Activated CD4-positive, alpha-beta T cell treated with anti-CD3 and anti-CD28 coated beads, Interleukin-10, Interleukin-2, amounts not matched to agents 100 ng/mL and 50 ng/mL, durations not matched to agents 16 hours and 8 hours (primary cell): ENCODE measurements at places on chromosomes 7 and 10.
A peak's percentile ranks its signal among the peaks of the same experiment; 100 is the strongest.

- DNase-seq, result peak; percentile 28
Measured at GRCh38 chr7:24756545-24757352, 515 bp downstream of the GSDME start.

GRCh38 chr7:99146979-99147378, 3.1 kb upstream of the SMURF1 start:
- DNase-seq, result no peak

DNA sequence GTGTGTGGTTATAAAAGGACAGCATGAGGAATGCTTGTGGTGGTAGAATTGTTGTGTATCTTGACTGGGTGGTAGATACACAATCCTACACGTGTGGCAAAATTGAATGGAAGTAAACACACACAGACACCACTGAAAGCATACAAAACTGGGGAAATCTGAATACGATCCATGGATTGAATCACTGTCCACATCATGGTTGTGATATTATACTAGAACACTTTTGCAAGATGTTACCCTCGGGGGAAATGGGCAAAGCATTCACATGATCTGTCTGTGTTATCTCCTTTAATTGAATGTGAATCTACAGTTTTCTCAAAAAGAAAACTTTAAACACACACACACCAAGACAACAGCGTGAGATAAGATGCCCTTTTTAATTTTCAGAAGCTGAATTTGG, 165.2 kb upstream of the CELF2 start:
- no peak for DNase-seq

- DNase-seq, result no peak
Measured at GRCh38 chr7:26993816-26994810, 101.7 kb downstream of the HOXA1 start.

GRCh38 chr7:8018961-8019360, 50.4 kb downstream of the GLCCI1 start:
- DNase-seq, result no peak

DNA sequence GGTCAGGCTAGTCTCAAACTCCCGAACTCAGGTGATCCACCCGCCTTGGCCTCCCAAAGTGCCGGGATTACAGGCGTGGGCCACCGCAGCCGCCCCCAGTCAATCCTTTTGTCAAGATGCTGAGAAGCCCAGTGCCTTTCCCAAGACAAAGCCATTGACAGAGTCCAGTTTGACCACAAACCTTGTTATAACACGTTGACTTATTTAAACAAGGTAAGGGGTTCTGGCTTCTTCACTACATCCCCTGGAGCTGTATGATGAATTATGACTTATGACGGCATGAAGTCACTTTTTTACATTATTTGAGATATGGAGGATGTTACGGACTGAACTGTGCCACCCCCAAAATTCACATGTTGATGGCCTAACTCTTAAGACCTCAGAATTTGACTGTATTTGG, 5.8 kb upstream of the SEC61G start:
- no peak for DNase-seq

DNA sequence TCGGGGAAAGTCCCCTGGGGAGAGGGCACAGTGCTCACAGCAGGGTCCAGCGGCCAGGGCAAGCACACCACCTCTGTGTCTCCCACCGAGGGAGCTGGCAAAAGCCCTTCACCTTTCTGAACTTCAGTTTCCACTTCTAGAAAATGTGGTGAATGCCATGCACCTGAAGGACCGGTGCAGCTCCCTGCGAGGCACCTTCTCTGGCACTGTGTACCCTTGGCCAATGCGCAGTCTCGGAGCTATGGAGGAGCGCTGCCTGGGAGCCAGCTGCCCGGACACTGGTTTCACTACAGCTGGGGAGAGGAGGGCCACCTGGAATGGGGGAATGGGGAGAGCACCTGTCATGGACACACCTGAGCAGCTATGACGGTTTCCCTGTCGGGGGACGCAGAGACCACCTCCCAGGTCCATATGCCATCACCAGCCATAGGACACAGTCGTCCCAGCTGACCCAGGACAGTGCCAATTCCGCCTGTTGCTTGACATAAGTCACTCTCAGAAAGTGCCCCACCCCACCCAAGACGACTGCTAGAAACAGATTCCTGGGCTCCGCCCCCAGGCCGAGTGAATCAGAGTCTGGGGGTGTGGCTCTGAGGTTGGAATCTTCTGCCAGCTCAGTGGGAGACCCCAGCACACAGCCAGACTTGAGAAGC, 16.8 kb downstream of the RASGEF1A start:
- no peak for DNase-seq

DNA sequence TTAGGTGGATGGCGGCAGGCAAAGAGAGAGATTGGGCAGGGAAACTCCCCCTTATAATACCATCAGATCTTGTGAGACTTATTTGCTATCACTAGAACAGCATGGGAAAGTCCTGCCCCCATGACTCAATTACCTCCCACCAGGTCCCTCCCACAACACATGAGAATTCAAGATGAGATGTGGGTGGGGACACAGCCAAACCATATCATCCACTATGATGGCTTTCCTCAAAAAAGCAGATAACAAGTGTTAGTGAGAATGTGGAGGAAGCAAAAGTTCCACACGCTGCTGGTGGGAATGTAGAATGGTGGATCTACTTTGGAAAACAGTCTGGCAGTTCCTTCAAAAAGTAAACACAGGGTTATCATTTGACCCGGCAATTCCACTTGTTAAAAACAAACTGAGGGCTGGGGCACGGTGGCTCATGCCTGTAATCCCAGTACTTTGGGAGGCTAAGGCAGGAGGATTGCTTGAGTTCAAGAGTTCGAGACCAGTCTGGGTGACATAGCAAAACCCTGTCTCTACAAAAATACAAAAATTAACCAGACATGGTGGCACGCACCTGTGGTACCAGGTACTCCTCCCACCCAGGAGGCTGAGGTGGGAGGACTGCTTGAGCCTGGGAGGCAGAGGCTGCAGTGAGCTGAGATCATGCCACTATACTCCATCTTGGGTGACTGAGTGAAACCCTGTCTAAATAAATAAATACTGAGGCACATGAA, 161.4 kb upstream of the EEPD1 start:
- DNase-seq, result no peak

GRCh38 chr7:43166686-43167085, 54.2 kb downstream of the HECW1 start:
- DNase-seq, result no peak

DNA sequence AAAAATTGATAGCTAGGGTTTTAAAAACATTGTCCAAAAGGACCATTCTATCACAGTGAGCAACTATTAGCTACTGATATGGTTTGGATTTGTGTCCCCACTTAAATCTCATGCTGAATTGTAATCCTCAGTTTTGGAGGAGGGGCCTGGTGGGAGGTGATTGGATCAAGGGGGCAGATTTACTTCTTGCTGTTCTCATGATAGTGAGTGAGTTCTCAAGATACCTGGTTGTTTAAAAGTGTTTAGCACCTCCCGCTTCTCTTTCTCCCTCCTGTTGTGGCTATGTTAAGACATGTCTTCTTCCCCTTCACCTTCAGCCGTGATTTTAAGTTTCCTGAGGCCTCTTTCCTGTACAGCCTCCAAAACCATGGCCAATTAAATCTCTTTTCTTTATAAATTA, 500.4 kb upstream of the POT1 start:
- no peak for DNase-seq

DNA sequence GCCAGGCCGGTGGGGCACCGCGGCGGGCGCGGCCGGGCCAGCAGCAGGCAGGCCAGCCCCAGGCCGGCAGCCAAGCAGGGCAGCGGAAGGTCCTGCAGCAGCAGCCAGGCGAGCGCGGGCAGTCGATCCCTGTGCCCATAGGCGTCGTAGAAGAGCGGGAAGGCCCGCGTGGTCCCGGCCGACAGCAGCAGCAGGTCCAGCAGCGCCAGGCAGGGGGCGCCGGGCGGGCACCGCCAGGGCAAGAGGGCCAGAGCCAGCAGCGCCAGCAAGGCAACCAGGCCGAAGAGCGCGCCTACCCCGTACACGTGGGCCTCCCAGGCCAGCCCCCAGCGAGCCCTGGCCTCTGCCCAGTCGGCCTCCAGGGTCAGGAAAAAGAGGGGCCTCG, 8.4 kb upstream of the RBM28 start:
- DNase-seq, result peak; percentile 25

GRCh38 chr10:37681617-37681999, 175.8 kb downstream of the ZNF248 start:
- no peak for DNase-seq

DNA sequence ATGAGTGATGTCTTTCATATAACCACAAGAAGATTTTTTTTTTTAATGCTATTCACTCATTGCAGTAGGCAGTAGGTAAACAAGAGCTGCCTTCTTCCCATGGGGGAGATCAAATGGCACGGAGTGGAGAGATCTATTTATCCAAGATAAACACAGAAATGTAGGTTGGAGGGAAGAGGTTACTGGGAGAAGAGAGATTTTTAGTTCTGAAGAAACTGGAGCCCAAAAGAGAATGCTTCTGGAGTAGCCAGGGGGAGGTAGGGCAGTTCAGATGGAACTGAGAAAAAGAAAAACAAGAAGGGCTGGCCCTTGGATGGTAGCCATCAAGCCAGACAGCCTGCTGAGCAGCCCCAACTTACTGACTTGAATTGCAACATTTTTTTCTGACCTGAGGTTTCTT, 270.1 kb upstream of the TPK1 start:
- DNase-seq, result no peak

DNA sequence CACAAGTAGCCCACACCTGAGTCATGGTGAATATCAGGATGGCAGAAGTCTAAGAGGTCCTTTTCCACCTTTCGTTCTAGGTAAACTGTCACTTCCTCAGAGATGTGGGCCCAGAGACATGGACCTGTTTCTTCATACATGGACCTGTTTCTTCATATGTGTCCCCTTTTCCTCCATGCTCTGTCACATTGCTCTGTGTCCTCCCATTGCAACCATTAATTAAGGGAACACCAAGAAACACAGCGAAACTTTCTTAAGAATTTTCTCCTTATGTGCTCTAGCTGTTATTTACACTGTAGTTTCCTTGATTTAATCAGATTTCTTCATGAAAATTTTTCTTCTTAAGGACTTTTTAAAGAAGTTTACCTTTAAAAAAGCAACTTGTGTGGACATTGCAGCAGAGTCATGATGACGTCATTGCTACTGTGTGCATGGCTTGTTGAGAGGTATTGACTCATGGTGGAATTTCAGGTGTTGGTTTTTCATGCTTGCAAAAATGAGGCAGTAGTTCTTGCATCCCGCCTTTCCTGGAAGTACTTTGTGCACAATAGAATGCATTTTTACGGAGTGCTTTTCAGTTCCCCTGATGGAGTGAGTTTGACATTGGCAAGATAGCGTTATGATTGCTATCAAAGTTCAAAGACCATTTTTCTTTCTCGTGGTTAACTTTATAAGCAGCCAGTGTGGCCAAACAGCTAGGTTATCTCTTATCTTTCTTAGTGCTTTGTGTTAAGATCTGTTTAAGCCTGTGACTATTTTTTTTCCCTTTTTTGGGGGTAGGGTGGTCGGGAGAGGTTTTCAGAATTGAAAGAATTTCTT, 37.7 kb downstream of the CFAP58 start:
- DNase-seq, result peak; percentile 19

- DNase-seq, result peak; percentile 79
Measured at GRCh38 chr10:109914966-109915365, 8.3 kb downstream of the XPNPEP1 start.

- DNase-seq, result no peak
Measured at GRCh38 chr7:142933624-142934023, at the start of gene TRPV5. Gene TRPV5 (minus strand): TSS chr7:142933746. CDS start chr7:142933459, 287 bp downstream.

- no peak for DNase-seq
Measured at GRCh38 chr7:156464339-156464738, 176.2 kb upstream of the RNF32 start.

GRCh38 chr7:97733276-97734161, 1.6 kb downstream of the TAC1 start:
- no peak for DNase-seq

- DNase-seq, result no peak
Measured at GRCh38 chr10:49488056-49488717, 50.7 kb downstream of the ERCC6 start.

- no peak for DNase-seq
Measured at GRCh38 chr7:142808461-142808801, 37.7 kb downstream of the PRSS2 start.

- no peak for DNase-seq
Measured at GRCh38 chr10:102779680-102780526, 36.2 kb downstream of the WBP1L start.

GRCh38 chr7:87999261-87999660, 65.2 kb downstream of the ADAM22 start:
- no peak for DNase-seq

DNA sequence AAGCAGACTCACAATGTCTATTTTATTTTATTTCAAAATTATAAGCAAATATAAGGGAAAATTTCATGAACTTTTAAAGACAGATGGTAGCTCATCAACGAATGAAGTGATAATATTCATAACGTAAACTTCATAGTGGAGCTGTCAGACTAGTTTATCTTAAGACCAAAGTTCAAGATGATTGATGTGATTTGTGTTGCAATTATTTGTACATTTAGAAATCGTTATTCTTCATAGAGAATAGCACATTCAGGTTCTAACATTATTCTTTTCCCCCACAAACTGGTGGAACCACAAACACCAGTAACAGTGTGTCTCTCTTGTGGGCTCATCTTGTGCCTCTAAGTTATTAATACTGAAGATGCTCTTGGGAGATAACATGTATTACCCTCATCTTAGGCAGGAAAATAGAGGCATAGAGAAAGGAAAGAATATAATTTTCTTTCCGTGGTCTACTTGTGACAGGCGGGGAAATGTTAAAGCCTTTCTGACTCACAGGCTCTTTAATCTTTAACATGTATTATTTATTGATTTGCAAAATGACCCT, 37.0 kb downstream of the CCSER2 start:
- no peak for DNase-seq
